ENCODE measurements at places on chromosomes 3 and 15.
A peak's percentile ranks its signal among the peaks of the same experiment; 100 is the strongest.

GRCh38 chr3:38114052-38114874 is 22.7 kb downstream of the ACAA1 start:
- DNase-seq: no peak

- no peak for DNase-seq
These were observed 78.4 kb downstream of the MME start for GRCh38 chr3:155158346-155159037.

- DNase-seq: no peak
These were observed 37.9 kb downstream of the AGTR1 start for GRCh38 chr3:148735597-148735996.

GRCh38 chr3:58260261-58260731 is 22.7 kb downstream of the ABHD6 start:
- no peak for DNase-seq

DNA sequence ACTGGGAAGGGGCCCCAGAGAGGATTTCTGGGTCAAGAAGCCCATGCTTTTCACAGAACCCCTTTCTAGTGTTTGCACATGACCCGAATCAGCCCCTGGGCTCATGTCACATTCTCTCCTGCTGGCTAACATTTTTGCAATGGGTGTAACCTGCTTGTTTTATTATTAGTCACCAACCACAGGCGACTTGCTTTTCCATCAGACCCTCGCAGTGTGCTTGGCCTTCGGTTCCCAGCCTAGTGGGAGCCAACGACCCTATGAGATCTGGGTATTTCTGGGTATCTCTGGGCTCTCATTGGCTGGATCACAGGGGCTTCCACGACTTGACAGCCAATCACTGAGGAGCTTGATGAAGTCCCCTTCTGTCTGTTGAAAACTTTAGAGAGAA is 11.0 kb upstream of the FBLN2 start:
- no peak for DNase-seq

GRCh38 chr3:152054315-152054714 is 180.9 kb downstream of the SUCNR1 start:
- DNase-seq: no peak

DNA sequence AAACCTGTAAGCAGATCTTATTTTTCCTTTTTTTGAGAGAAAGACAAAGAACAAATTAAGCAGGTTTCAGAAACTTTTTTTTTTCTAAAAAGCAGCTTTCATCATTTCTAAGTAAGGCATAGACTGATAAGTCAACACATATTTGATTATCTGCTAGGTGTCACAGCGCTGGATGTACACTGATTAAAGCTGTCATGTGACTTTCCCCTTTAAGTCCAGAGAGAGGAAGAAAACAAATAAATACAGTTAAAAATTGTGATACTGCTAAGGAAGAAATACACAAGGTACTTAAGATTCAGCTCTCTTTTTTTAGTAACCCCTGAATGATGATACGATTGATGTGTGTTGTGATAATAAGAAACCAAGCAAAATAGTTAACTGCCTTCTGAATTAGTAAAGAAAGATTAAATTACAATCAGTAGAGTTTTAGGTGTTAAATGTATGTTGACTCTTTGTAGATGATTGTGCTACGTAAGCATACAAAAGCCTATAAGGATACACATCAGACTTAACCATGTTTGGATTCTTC is 2.8 kb downstream of the GLCE start:
- DNase-seq: no peak

DNA sequence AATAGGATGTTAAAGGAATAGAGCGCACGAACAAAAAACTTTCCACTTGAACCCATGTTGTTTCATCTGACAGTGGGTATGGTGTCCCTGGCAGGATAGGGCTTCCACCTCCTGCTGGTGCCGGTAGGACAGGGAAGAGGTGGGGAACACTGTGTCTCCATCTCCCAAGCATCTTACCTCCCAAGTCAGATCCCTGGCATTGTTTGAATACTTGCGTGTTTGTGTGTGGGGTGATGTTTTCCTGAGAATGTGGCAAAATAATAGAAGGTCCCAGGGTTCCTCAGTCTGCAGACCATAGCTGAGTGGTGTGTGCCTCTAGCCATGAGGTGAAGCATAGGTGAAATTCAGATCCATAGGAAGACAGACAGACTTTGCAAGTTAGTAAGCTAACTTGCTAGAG is 119.4 kb downstream of the IGF1R start:
- no peak for DNase-seq

DNA sequence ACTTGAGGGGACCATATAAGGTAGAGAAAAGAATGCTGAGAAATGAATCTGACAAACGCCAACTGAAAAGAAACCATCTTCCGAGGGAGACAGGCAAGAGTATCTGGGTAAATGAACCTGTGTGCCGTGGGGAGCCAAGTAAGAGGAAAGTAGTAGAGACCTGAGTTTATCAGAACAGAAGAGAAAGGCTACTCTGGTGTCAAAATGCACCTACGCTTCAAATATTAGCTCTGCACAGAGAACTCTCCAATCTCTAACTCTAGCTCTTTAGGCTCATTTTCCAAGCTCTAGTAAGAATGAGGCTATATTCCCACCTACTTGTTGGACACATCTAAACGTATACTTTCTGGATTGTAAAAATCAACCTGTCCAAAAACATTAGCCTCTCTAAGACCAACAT is 53.5 kb downstream of the TOP2B start:
- DNase-seq: no peak

GRCh38 chr3:156016902-156017301 is 103.5 kb upstream of the KCNAB1 start:
- DNase-seq: no peak

DNA sequence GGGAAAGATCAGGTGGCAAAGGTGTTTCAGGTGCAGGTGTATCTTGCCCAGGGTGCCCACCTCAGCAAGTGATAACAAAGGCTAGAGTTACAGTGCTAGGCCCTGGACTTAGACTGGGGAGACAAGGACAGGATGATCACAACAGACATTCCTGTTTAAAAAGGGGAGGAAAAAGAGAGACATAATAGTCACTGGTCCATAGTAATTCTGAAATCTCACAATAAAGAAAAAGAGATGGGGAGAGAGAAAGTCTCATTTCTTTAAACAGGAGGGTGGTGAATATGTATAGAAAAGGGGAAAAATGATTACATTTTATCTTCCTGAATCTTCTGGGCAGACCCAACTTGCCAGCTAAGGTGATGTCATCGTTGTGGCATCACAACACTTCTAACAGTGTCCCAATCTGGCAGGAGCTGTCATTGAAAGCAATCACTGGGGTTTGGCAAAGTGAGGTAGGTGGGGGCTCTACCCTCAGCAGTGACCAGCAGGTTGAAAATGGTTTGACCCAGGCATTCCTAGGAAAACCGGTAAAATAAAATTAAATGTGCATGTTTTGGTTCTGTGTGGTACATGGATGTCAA is 99.5 kb downstream of the ZNF621 start:
- DNase-seq: no peak

DNA sequence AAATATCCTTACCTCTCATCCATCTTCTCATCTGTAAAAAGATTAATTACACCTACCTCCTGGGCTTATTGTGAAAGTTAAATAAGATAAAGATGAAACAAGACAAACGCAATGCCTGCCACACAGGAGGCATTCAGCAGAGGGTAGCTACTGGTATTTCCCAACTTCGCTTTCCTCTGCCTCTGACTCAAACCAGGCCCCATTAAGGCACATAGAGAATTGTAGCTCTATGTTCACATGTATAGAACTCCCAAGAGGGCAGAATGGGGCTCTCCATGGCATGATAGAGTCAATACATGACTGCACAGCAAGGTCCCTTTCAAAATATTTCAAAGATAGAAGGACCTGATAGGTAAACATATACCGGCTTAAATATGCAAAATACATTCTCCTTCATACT is 1.4 kb downstream of the LYSMD2 start:
- DNase-seq: no peak

DNA sequence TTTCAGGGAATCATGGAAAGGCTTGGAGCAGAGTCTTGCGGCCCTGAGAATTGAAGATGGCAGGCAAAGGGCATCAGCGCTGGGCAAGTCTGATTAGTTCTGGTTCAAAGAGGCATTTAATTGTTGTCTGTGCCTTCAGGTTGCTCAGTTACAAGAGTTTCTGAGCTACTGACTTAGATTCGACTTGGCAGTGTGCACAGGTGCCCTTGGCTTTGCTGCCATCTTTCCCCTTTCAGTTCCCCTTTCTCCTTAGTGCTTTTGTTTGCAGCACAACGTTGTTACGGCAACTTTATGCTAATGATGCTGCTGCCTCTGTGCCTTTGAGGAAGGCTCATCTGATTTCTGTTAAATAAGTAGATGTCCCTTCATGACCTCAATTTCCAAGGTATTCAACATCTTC is 12.5 kb downstream of the P2RY14 start:
- no peak for DNase-seq

DNA sequence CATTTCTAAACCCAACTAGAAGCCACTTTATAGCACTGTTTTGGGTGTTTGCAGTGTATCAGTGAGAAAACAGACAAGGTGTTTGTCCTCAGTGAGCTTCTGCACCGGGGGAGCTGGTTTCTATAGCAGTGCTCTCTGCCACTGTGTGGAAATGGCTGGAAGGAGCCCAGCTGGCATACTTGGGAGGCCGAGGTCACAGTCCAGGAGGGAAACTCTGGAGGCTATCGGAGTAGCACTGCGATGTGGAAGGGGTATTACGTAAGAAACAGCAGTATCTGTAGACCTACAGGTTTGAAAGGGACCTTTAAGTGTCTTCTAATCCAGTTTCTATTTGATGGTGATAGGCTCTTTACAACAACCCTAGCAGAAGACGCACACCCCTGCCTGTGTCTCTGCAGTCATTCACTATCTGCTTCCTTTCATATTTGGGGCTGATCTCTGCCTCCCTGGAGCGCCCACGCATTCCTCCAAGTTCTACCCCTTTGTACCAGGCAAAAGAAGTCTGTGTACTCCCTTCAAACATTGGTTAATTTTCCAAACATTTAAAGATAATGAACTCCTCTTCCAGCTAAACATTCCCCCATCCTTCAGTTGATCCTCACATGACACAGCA is 87.4 kb upstream of the ADAMTS17 start:
- peak; percentile 13 for DNase-seq

DNA sequence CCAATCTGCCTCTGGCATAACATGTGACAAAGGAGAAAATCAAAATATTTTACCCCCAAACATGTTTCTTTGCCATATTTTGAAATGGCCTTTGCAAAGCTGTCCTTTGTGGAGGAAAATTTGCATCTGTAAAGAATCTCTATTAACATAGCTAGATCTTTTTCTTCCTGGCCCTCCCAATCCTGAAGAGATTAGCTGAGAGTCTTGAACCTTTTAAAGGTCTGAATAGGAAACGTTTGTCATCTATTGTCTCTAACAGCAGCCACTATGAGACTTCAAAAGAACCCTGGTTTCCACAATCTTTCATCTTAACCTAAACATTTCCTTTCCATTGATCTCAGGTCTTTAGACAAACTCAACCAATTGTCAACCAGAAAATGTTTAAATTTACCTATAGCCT is 520.9 kb upstream of the TGFBR2 start:
- DNase-seq: no peak

GRCh38 chr3:42655331-42655888 is 1.9 kb downstream of the ZBTB47 start:
- no peak for DNase-seq

GRCh38 chr3:53485675-53486403 is 8.6 kb upstream of the CACNA1D start:
- no peak for DNase-seq

- DNase-seq: no peak
These were observed 291.2 kb upstream of the C2CD4B start for GRCh38 chr15:62456011-62456920.

- DNase-seq: no peak
These were observed 211.7 kb downstream of the MBNL1 start for GRCh38 chr3:152480282-152480953.

- DNase-seq: no peak
These were observed 136.4 kb downstream of the SPATA16 start for GRCh38 chr3:173004681-173005080.

GRCh38 chr3:149581248-149581647 is 76.6 kb downstream of the WWTR1 start:
- DNase-seq: no peak

- DNase-seq: no peak
These were observed 24.5 kb upstream of the RNF111 start for GRCh38 chr15:58962662-58963565.

DNA sequence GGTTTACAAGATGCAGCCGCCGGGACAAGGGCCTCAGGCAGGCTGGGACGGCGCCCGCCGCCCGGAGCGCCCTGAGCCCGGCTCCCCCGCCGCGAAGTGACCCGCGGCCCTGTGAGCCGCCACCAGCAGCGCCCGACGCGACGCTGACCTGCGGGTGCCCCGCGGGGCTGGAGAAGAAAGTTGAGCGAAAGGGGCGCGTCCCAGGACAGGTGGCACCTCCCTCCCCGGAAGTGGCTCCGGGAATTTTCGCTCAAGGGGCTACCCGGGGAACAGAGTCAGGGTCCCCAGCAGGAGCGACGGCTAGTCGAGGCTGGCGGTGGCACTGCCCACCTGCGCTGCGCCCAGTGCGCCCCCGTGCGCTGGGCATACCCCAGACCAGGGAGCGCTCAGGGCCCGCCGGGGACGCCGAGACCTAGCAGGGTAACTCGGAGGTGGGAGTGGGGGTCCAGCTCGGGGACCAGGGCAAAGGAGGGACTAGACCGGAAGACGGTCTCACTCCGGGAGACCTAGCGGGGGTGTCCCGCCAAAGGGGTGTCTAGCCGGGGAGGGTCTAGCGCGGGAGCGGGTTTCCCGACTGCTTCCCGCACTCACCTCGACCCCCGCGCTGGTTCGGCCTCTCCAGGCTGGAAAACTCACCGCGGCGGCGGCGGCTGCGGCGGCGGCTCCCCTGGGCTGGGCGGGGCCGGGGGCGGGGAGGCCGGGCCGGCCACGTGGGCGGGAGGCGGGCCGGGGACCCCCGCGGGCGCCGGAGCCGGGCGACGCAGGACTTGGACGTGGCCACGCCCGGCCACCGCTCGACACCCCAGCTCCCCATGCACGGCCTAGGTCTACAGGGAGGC is 18.4 kb downstream of the SPATA12 start:
- peak; percentile 22 for DNase-seq

DNA sequence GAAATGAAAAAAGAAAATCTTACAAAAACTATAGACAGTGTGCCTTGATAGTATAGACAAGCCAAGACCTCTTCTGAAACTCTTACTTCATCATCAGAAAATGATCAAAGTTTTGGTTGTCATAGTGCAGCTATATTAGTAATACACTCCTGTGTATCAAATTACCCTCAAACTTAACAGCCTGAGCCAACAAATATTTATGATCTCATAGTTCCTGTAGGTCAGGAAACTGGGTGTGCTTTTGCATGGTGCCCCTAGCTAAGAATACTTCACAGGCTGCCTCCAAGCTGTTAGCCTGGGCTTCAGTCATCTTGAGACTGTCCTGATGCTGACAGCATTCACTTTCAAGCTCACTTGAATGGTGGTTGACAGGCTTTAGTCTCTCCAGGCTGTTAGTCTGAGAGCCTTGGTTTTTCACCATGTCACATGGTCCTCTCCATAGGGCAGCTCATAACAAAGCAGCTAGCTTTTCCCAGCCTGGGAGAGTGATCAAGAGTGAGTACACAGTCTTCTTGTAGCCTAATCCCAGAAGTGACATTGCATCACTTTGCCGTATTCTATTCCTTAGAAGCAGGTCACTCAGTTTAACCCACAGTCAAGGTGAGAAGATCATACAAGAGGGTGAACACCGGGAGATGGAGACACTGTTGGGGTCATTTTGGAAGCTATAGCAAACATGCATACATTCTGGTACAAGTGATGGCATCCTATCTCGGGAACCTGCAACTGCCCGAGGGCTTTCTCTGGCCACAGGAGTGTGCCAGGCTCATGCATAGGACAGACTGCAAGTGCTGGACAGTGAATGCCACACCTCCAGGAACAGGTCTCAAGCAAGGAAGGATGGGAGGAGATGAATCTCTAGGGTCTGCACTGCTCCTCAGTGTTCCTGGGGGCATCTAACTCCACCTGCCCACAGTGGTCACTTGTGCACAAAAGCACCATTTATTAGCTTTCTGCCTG is 173.4 kb upstream of the CADPS start:
- DNase-seq: no peak

Measured in mucosa of gallbladder (tissue), 1 donor.